ENCODE measurements at places on chromosomes 4 and X. TPM values are rescaled to one million over a fixed set of nuclear protein-coding genes. Genes with fewer than 3 reads are reported as not detected.

DNA sequence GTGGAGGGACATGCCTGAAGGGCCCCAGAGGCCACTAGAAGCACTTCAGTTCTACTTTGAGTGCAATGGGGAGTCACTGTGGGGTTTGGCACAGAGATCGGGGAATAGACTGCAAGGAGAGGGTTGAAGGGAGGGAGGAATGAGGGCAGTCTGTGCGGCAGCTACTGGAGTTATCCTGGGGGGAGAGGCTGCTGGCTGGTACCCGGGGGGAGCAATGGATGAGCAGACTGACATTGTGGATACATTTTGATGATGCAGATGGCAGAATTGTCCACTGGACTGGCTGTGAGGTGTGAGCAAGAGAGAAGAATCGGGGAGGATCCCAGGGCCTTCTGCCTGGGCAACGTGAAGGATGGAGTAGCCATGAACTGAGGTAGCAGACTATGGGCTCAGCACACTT is 2.8 kb upstream of the MAMLD1 start:
- DNase-seq, result no peak

GRCh38 chr4:80008351-80008750 is 64.7 kb downstream of the ANTXR2 start:
- DNase-seq, result no peak

- no peak for DNase-seq
Measured at GRCh38 chrX:118153270-118153669, 36.7 kb upstream of the KLHL13 start.

The SLC25A43 gene
- polyA plus RNA-seq, result 5.4 TPM

Data from right renal pelvis (tissue), 4 donors.